Left ventricle myocardium inferior (tissue), 1 donor: ENCODE measurements at places on chromosomes 7 and 10.

GRCh38 chr7:91083855-91084644 lies 180.2 kb upstream of the FZD1 start:
- DNase-seq, result peak; percentile 57

DNA sequence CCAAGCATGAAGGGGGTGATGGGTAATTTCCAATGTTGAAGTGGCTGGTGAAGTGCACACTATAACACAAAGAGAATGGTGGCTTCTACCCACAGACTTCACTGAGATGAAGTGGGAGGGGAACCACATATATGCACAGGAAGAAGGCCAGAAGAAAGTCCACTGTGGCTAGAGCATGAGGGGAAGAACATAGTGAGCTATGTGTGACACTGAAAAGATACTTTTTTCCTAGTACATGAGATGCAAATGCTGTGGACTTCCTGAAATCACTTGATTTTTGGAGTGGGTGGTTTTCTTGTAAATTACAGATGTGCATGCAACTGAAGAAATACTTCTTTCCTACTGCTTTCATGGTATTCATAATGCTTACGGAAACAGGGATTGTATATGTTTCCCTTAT lies 115.6 kb upstream of the PHYHIPL start:
- DNase-seq, result no peak

- DNase-seq, result no peak
Observed at GRCh38 chr7:153627323-153627722, 424.9 kb upstream of the DPP6 start.

GRCh38 chr7:31419505-31420055 lies 79.1 kb upstream of the NEUROD6 start:
- DNase-seq, result no peak

- DNase-seq, result no peak
Observed at GRCh38 chr7:3043544-3044371, at the start of gene CARD11. Gene CARD11 (minus strand): TSS chr7:3043867. CDS start chr7:2958506, 85,361 bp downstream.

DNA sequence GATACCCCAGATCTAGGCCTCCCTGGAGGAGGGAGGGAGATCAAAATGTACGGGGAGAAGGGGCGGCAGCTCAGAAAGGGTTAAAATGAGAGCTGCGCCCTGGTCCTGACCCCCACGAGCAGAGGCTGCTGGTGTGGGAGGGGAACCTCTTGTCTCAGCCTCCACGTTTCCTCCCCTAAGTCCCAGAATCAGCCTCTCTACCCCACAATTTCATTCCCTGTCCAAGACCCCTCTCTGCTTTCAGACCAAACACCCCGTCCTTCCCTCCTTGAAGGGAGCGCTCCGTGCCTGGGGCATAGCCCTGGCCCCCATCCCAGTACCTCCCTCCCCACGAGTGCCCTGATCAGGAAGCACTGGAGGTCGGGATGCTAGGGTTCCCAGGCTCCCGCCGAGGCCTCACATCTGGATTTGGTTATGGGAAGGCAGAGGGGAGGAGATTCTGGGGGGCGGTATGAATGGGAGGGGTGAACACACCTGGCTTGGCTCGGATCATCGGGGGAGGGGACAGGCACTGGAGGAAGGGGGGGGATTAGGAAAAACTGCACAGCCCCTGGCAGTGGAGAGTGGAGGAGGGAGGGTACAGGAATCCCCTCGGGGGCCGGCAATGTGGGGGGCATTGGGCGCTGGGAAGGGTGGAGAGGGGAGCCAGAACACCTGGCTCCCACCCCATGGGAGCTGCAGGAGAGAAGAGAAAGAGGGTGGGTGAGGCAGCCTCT lies 2.7 kb downstream of the EPHB4 start:
- DNase-seq, result no peak

- DNase-seq, result no peak
Observed at GRCh38 chr10:97500297-97500575, 1.5 kb downstream of the UBTD1 start.

GRCh38 chr7:24936121-24936824 lies 43.7 kb downstream of the OSBPL3 start:
- no peak for DNase-seq

DNA sequence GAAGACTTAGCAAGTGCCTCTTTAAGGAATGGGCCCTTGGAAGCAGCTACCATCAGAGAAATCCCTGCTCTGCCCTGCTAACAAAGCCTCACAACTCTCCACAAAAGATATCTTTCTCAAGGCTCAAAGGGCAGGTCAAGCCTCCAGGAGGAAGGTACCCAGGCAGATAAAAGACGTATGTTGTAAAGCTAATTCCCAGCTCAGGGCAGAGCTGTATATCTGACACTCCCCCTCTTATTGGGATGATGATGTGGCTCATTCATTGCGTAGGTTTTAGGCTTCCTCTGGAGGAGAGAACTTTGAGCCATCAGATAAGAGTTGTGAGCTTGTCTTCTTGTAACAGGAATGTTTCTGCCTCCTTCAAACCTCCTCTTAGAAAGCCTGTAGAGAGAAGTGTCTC lies 145.4 kb downstream of the CALN1 start:
- DNase-seq, result no peak

- DNase-seq, result no peak
Observed at GRCh38 chr7:92691578-92691977, 101.4 kb upstream of the FAM133B start.

GRCh38 chr10:90709727-90710126 lies 148.1 kb downstream of the HTR7 start:
- no peak for DNase-seq
